ENCODE measurements at places on chromosomes 13 and 19.
A peak's percentile ranks its signal among the peaks of the same experiment; 100 is the strongest.

GRCh38 chr13:59532405-59532804, 631.3 kb downstream of the DIAPH3 start:
- DNase-seq, result no peak

DNA sequence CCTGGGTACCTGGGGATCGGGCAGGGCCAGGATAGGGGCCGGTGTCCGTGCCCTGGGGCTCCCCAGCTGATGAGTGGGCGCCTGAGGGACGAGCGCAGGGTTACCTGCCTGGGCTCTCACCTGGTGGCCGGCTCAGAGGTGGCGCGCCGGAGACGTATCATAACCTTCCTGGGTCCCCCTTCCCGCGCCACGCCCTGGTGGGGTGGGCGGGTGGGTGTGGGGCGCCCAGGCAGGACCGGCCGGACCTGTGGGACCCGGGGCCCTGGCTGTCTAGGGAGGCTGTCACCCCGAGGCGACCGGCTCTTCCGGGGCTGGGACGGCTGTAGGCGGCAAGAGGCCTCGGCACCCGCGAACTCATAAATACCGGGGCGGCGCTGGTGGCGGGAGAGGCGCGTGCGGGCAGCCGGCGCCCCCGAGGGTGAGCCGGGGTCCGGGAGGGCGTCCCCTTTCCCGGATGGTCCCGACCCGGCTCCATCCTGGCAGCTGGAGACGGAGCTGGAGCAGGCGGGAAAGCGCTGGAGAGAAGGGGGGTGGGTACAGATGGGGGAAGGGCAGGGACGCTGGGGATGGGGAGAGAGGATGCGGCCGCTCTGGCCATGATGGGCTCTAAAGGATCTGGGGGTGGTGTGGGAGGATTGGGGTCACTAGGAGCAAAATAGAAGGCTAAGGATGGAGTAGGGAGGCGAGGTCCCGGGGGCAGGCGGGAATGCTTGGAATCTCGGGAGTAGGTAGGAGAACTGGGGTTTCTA, at the start of gene ACP7:
ACP7 (plus strand) TSS at position 386 of the 749 bp plus-strand sequence. CDS start 902 bp downstream, outside the sequence.
- no peak for DNase-seq

DNA sequence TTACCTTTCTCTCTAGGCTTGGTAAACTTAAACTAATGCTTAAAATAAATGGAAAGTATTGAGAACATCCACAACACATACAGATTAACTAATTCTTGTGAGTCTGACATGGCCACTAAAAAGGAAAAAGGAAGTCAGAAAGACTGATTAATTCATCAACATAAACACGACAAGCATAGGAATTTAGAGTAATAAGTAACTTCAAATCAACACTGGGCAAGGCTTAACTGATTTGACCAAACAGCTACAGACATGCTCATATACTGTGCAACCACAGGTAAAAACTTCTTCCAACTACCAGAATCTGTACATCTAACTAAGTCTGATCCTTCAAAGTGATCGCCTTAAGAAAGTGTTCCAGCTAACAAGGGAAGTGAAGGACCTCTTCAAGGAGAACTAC, 20.5 kb downstream of the UGGT2 start:
- DNase-seq, result no peak

DNA sequence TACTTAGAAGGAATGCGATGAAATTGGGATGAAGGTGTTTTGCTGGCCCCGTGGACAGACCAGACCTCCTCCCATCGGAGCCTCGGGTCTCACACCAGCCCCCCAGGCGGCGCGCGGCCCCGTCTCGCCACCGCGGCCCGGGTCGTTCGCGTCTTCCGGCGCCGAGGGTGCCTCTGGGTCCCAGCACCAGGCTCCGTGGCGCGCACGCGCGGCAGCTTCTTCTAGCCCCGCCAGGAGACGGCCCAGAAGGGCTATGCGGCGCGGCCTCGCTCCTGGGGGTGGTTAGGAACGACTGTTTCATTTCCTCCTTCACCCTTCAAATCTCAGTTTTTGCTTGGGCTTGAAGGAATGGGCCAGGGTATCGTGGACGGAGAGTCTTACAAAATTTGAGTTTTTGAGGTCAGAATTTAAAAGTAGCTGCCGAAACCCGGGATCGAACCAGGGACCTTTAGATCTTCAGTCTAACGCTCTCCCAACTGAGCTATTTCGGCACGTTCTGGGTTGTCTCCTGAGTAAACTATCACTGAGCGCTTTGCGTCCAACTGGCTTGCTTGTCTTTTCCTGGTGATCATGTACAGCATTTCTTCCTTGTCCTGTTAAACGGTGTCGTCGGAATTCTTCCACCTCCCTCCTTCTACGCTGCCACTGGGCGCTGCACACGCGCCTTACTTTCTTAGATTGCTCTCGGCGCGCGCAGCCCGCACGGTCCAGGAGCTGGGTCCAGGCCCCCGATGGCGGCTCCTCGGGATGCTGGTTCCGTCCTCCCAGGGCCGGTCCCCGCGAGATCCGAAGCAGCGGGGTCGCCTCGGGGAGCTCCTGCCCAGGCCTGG, 46.5 kb downstream of the TGDS start:
- peak; percentile 98 for DNase-seq

DNA sequence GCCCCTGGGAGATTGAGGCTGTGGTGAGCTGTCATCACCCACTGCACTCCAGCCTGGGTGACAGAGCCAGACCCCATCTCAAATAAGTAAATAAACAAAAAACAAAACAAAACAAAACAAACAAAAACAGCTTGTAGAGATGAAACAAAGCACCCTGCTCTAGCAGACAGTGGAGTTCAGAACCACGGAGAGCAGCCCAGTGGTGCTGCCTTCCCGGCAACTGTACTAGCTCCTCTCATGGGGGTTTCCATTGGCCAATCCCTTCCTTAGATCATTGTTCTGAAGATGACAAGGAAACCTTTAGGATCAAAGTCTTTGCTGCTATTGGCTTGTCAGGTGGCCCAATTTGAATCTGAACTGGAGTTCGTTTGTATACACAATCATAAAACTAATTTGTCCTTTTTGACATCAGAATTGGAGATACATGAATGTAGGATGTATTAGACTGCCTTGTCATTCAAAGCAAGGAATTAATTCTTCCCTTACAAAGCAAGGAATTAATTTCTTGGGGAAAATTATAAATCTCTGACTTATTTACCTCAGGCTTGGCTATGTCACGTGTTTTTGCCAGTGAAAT, 19.7 kb upstream of the SYCN start:
- no peak for DNase-seq

DNA sequence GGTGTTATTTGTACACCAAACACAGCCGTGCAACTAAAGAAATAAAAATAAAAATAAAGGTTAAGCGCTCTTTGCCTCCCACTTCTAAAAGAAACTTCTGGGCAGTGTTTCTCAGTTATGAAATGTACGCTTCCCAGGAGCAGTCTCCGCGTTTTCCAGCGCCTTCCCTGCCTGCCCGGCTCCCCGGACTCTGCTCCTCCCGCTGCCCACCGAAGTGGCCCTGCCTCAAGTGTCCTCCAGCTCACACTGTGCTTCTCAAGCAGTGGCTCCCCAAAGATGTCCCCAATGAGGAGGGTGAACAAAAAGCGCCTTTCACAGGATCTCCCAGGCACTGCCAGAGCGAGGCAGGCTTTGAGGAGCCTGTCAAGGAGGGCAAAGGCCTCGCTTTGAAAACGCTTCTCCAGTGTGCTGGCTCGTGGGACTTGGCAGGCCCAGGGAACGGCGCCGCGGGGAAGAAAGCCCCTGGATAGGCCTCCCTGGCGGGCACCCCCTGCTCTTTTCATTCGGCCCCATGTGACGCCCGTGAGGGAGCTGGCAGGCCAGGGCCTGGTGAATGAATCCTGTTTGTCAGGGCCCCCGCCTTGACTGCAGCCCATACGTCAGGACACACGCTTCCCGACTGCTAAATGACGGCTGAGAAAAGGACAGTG, 187.1 kb downstream of the FOXO1 start:
- no peak for DNase-seq

DNA sequence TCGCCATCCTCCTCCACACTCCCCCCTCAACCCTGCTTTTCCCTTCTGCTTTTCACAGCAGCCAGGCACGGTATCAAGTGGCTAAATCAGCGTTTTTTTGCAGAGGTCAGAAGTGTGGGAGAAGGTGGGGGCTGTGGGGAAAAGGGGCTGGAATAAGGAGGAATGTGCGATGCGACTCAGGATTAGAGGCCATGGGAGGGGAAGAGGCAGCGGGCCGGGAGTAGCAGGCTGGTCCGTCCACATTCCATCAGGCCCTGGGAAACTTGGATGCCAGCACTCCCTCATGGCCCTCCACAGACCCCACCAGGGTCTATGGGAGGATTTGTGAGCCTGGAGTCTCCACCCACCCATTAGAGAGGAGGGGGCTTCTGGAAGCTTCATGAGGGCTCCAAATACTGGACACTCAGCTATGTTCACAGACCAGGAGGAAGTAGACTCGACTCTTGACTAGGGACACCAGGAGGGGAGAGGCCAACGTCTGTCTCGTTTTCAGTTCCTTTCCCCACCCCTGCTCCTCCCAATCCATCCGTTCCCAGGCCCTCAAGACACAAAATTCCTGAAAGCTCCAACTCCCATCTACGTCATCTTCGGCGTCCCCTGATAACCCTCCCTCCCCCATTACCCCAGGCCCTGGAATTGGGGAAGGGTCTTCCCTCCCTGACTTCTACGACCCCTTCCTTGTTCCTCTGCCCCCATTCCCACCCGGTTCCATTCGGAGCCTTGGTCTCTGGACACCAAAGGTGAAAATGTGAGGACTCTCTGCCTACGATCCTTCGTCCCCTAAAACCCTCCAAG, 3.3 kb upstream of the KCNC3 start:
- DNase-seq, result no peak

- no peak for DNase-seq
Measured at GRCh38 chr13:100483841-100484381, 104.7 kb downstream of the GGACT start.

DNA sequence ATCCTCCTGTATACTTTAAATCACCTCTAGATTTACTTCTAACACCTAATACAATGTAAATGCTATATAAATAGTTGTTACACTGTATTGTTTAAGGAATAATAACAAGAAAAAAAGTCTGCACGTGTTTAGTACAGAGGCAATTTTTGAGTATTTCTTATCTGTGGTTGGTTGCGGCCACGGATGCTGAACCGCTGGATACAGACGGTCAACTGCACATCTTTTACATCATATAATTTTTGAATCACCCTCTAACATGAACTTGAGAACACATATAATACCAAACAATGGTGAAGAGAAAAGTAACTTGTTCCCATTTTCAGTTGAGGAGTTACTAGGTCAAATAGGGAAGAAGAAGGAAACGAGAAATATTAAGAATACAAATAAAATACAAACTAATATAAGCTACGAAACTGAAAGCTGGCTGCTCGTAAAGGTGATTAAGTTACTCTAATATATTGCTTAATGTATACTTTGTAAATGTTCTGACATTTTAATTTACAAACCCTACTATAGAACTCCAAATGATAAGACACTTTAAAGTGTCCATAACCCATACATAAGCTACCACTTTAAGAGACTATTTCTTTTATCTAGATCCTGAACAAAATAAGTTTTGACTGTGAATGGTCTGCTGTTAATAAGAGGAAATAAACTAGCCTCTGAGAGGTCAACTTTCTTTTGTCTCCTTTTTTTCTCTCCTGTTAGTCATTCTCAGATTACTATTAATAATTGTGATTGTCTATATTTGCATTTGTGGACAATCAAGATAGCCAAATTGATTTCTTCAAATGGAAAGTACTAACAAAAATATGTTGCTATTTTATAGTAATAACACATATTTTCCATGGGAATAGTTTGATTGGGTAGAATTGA, 457.4 kb downstream of the DIAPH3 start:
- no peak for DNase-seq

- DNase-seq, result no peak
Measured at GRCh38 chr19:11044431-11044830, 44.8 kb upstream of the LDLR start.

DNA sequence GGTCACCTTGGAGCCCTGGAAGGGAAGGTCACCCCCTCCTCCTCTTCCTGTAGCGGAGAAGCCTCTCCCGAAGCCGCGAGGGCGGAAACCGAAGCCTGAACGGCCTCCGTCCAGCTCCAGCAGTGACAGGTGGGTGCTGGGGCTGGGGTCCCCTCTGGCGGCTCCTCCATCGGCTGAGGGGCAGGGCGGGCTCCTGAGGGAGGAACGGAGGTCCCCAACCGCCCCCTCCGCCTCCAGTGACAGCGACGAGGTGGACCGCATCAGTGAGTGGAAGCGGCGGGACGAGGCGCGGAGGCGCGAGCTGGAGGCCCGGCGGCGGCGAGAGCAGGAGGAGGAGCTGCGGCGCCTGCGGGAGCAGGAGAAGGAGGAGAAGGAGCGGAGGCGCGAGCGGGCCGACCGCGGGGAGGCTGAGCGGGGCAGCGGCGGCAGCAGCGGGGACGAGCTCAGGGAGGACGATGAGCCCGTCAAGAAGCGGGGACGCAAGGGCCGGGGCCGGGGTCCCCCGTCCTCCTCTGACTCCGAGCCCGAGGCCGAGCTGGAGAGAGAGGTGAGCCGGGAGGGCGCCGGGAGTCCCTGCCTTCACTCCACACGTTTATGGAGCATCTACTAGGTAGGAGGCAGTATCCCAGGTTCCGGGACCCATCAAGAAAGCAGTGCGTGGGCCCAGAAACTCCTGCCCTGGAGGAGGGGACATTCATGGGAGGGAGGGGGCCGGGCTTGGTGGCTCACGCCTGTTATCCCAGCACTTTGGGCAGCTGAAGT, 22.0 kb downstream of the HDGFL2 start:
- DNase-seq, result no peak

GRCh38 chr19:18340990-18341868, 831 bp downstream of the PGPEP1 start:
- peak; percentile 56 for DNase-seq

GRCh38 chr13:25151626-25152195, 20.4 kb downstream of the AMER2 start:
- no peak for DNase-seq

DNA sequence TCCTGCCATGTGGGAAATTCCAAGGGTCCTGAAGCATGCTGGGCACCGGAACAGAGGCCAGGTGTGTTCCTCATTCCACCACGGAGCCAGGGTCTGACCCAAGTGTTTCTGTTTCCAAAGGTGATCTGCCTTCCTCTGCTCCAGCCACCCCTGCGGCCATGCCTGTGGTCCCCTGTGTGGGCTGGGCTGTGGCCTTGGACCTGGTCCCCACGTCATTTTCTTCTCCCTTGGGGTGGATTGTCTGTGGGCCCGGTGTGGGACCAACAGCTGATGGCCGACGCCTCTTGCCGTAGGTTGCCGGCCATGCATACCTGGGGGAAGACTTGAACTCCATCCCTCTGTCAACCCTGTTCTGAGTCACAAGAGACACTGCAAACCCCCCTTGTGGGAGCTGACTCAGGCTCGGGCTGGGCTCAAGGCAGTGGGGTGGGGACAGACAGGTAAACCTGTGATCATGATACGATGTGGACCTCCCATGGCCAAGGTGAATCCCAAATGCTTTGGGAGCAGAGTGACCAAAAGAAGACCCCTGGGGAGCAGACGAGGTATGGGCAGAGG, 35.0 kb downstream of the ATP11A start:
- no peak for DNase-seq

- DNase-seq, result no peak
Measured at GRCh38 chr13:39515224-39515714, 87.7 kb downstream of the LHFPL6 start.

DNA sequence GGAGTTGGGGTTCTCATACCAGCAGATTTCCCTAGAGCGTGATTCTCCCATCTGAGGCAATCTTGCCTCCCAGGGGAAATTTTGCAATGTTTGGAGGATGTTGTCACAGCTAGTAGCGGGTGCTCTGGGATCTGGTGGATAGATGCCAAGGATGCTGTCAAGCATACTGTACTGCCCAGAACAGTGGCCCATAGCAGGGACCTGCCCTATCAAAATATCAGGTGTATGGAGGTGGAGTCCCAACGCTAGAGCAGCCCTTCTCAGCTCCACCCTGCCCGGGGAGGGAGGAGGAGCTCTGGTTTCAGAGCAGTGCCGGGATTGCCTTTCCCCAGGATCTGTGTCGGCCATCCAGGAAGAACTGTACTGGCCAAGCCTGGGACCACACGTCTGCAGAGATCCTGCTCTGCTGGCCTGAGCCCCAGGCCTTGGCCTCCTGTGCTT, 10.9 kb upstream of the QTRT1 start:
- DNase-seq, result peak; percentile 45

GRCh38 chr13:112332727-112333126, 43.4 kb upstream of the SPACA7 start:
- DNase-seq, result no peak

All from fibroblast of skin of scalp (primary cell).